ENCODE measurements at places on chromosomes 12 and 14. TPM values are rescaled to one million over a fixed set of nuclear protein-coding genes. Genes with fewer than 3 reads are reported as not detected.

GRCh38 chr14:32304296-32304695 lies 24.8 kb upstream of the AKAP6 start:
- DNase-seq, result no peak

- DNase-seq, result no peak
These were observed 45.5 kb downstream of the ZFP36L1 start for GRCh38 chr14:68747393-68747792.

GRCh38 chr12:51636581-51636980 lies 45.5 kb downstream of the SCN8A start:
- no peak for DNase-seq

- DNase-seq, result no peak
These were observed 1.9 kb upstream of the PNN start for GRCh38 chr14:39173198-39173597.

- no peak for DNase-seq
These were observed 84.1 kb downstream of the ITPR2 start for GRCh38 chr12:26748741-26749431.

DNA sequence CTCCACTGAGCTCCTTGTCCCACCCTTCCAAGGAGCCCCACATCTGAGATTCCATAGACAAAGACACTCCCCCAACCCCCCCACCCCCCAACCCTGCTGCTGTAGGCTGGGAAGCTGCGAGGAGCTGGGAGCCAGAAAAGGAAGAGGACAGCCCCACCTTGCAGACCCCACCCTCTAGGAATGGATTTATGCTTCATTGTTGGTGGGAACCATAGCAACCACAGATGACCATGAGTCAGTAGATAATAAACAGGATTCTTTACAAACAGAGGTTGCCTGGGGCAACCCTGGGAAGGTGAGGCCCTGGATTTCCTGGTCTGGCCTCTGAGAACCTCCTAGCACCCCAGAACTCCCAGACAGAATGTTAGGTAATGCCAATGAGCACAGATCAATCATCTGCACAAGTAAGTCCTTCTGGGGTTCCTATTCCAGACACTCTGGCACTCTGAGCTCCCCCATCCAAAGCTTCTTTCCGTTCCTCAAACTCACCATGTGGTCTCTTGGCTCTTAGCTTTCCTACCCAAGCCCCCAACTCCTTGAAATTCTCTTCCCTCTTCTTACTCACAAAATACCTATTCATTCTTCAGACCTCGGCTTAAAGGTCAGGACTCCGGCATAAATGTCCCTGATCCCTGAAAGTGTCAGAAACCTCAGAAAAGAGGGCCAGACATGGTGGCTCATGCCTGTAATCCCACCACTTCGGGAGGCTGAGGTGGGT lies 15.2 kb upstream of the PLEKHG6 start:
- peak; percentile 36 for DNase-seq

DNA sequence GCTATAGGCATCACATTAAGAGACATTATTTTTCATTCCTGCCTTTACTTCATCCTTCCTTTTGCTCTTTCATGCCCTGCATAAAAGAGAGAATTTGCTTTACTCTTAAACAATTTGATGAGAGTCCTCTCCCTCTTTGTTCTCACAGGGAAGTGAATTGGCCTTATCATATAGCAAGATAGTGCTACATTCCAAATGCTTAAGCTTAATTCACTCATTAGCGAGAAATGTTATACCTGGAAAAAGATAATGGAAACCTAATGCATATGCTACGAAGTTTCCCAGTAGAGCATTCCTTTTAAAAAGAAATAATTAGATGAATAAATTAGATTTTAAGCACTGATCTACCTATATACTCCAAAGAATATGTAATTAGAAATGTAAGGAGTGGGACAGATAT lies 798.8 kb downstream of the C12orf50 start:
- DNase-seq, result no peak

- no peak for DNase-seq
These were observed 35.9 kb upstream of the TMTC2 start for GRCh38 chr12:82650627-82651337.

The TMBIM6 gene
- total RNA-seq, result 349 TPM

The ARID4A gene
- 9.1 TPM for total RNA-seq

The KRT80 gene
- not detected for total RNA-seq

The NKX2-1 gene
- not detected for total RNA-seq
